ENCODE measurements at places on chromosomes 1 and 21.

DNA sequence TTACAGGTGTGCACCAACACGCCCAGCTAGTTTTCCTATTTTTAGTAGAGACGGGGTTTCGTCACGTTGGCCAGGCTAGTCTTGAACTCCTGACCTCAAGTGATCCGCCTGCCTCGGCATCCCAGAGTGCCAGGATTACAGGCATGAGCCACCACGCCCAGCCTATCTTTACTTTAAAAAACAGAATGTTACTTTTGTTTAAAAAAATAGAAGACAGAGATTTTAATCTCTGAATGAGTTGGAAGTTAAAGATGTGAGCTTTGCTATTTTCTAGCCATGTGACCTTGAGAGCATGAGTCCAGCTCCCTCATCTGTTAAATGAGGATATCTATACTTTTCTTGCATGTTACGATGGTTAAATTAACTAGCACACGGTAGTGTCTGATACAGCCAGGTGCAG lies 3.9 kb upstream of the PUM1 start:
- no peak for DNase-seq

DNA sequence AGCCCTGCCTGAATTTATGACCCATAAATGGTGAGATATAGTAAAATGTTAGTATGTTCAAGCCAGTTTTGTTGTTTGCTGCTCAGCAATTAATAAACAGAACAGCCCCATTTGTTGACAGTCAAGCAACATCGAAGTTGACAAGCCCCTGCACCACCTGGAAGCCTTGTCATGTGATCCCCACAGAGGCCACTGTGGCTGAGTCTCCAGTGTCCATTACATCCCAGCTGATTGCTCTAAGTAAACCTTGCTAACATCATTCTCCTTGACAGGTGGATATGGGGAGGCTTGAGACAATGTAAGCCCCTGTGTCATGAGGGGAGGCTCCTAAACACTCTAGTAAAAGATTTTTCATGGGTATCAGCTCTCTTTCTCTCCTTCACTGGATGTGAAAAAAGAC lies 17.5 kb upstream of the TACSTD2 start:
- DNase-seq = no peak

GRCh38 chr1:172698224-172698623 lies 39.3 kb downstream of the FASLG start:
- DNase-seq = peak; percentile 82

GRCh38 chr1:105101261-105101660 lies 1351.6 kb downstream of the AMY1C start:
- DNase-seq = no peak

- no peak for DNase-seq
Measured at GRCh38 chr1:202143768-202144401, 652 bp downstream of the ARL8A start.

DNA sequence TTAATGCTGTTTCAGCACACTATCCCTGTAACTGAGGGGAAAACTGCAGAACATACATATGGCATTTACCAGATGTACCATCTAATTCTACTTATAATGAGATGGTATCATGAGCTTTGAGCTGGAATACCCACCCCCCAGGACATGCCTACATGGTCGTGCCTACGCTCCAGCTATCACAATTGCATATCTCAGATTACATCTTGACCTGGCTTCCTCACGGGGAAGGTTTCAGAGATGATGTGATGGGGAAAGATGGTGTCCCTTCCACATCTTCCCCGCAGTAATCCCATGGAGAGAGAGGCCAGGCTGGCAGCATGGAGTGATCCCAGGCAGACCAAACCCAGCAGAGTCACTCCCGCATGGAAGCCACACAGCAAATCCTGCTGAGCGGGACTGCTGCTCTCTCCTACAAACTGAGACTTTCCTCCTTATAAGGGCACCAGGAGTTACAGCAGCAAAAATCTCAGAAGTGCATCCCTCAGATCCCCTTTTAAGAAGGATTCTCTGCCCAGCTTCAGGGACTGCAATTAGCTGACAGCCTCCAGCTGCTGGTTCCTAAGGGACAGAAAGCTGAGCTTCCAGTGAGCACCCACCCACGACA lies 67.1 kb downstream of the KCNH1 start:
- no peak for DNase-seq

- DNase-seq = no peak
Measured at GRCh38 chr1:15574741-15575140, 10.1 kb downstream of the AGMAT start.

DNA sequence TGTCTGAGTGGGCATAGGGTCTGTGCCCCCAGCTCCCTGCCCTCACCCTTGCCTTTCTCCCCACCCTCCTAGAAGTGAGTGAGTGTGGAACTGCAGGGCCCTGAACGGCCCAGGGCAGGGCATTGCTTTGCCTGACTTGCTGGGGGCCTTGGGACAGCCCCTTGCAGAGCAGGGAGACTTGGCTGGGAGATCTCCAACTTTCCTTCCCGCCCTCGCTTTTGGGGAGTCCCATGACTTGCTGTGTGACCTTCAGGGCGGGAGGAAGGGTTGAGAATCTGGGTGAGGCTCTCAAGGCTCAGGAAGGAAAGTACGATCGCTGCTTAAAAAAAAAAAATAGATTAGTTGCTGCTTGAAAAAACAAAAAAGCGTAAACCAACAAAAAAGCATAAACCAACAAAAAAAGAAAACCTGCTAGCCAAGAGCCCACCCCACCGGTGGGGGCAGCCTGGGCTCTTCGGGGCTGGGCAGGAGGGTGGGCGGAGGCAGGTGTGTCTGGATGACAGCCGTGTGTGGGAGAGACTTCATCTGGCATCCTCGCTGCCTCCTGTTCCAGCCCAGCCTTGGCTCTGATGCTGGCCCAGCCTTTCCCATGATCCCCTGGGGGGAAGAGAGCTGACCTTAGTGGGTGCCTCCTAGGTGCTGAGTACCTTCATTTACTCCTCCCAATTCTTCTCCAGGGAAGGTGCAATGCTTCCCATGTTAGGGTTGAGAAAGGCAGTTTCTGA lies 6.5 kb downstream of the NBL1 start:
- DNase-seq = no peak

- DNase-seq = no peak
Measured at GRCh38 chr21:45578176-45578801, 36.0 kb upstream of the SLC19A1 start.

DNA sequence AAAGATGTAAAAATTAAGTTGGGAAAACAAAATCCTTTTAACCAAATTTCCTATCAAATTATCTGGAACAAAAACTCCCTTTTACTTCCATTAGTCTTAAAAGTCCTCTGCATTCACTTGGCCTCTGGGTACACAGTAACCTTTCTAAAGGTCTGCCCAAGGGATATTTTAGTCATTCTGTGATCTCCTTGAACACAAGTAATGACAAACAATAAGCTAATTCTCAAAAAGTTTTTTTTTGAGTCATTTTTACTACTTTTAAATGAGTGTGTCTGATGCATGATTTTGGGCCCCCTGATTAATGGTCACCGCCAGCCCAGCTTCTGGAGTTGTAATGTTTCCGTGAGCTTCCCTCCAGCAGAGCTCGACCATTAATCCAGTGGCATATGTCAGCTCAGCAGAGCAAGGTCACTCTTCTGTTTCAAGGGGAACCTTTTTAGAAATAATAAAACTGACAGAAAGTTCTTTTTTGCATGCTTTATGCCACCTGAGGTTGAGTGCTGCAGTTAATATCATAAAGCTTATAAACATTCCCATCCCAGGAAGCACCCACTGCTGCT lies 14.3 kb downstream of the SAMSN1 start:
- no peak for DNase-seq

GRCh38 chr1:173753830-173754229 lies 39.0 kb downstream of the KLHL20 start:
- DNase-seq = no peak

DNA sequence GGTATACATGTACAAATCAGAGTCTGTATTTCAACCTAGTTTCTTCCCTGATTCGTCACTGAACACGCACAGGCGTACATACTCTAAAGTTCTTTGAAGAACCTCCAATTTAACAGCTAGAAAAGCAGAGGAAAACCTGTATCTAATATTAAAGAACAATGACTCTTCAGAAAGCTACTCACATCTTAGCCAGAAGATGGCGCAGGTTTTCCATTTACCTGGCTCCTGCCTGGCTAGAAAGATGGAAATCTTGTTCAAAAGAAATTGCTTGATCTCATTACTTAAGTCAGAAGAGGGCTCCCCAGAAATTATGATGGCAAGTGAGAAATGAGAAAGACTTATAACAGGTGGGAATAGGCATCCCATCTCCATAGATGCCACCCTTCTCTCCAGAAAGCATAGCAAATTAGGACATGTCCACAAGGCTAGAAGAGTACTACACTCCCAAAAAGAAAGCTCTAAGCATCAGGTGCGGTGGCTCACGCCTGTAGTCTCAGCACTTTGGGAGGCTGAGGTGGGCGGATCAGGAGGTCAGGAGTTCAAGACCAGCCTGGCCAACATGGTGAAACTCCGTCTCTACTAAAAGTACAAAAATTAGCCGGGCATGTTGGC lies 19.0 kb upstream of the L1TD1 start:
- peak; percentile 33 for DNase-seq

DNA sequence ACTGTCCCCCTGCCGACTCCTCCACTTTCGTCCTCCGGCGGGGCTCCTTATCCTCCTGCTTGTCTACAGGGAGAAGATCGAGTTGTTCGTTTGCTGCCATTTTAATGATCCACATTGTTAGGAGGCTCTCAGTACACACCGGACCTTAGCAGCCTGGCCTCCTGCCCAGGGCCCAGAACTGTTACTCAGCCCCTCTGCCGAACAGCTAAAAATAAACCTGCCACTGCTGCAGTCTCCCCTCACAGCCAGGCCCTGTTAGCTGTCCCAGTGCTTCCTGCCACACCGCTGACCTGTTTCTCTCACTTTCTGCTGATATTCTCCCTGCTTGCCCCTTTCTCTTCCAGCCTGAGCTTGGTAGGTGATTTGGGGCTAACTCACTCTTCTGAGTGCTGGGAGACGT lies 8.3 kb downstream of the MAPKAPK2 start:
- no peak for DNase-seq

DNA sequence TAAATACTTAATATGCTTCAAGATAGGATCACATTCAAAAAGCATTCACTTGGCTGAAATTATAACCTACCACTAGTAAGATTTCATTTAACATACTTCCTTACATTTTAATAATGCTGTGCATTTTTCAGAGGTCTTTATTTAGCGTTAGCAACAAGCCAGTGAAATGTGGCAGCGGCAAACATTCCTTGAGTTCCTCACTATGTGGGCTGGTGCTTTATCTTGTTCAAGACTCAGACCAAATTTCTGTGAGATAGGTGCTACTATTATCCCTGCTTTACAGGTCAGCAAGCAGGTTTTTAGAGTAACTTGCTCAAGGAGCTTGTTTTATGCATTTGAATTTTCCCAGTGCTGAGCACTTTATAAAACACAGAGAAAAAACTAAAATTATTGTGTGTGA lies 132.7 kb downstream of the PLPPR4 start:
- DNase-seq = no peak

- DNase-seq = no peak
Measured at GRCh38 chr21:35559128-35559828, 501.0 kb downstream of the SETD4 start.

DNA sequence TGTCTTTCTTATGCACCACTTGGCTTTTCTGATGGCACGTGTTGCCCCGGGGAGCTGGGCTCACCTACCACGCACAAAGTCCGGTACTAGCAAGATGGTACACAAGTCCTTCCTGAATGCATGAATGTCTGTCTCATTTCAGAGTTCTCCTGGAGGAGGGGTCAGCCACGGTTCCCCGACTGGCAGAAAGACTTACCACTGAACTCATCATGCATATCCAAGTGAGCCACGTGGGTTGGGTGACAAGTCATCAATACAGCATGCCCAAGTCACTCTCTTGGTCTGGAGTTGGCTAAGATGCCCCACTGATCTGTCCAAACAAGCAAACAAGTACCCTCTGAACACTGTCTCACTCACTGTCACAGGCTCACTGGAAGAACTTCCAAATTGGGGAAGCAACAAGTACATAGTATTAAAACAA lies 28.6 kb upstream of the MX1 start:
- no peak for DNase-seq

DNA sequence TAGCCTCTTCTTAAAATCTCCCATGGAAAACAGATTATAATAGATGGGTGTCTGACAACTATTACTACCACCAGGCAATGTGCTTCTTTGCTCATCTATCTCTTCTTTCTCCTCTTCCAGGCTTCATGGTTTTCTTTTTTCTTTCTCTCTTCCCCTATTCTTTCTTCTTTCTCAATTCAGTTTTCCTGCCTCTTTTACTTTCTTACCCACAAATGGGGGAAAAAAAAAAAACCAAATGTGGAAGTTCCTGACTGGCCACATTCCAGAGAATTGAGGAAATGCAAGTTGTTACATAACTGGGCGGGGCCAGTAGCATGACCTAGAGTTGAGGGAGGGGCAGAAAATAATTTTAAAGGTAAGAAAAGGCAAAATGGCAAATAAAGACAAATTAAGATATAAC lies 10.9 kb upstream of the SMG7 start:
- DNase-seq = no peak

- DNase-seq = no peak
Measured at GRCh38 chr1:10936998-10937901, 75.2 kb upstream of the TARDBP start.

DNA sequence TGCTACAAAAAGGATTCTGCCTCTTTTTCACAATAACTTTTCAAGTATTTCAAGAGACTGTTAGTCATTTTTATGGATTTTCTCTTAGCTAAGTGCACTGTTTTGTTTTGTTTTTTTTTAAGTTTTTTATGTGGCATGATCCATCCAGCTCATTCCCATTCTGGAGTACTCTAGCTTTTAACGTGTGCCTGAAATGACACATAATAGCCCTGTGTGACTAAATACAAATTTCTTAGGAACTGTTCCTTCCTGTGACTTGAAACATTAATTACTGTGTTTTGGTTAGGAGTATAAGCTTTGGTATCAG lies 143.9 kb downstream of the HS2ST1 start:
- no peak for DNase-seq

GRCh38 chr1:156074661-156075060 lies 7.6 kb downstream of the MEX3A start:
- DNase-seq = no peak

DNA sequence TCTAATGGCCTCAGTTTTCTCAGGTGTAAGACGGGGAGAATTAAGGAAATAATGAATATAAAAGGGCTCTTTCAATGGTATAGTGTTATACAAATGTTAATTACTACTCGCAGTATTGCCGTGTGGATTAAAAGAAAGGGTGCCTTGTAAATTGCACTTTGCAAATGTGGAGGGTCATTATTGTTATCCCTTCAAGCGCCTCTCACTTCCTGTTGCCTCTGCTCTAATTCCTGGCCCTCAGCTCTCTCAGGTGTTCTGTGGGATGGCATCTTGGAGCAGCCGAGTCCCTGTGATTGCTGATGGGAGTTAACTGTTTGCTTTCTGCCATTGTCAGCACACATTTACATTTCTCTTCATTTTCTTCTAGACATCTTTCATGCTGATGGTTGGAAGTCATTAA lies 7.1 kb upstream of the S100A11 start:
- no peak for DNase-seq

DNA sequence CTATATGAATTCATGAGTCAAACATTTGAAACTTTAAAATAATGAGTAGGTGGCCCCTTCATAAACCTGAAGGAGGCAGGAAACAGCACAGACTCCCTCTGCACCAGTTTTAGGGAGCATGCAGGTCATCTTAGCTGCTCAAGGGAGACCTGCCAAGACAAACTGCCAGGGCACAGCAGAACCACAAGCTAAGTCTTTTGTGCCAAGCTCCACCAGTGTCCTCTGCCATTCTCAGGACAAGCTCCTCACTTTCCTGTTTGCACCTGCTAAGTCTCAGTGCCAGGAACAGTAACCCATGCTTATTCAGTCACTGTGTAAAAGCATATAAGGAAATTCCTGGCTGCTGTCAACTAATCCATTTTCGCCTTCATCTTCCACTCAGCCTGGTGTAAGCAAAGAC lies 368.9 kb downstream of the SEC16B start:
- DNase-seq = no peak

GRCh38 chr1:82454431-82454830 lies 653.7 kb downstream of the ADGRL2 start:
- no peak for DNase-seq
